ENCODE measurements at places on chromosomes 16 and 17.

DNA sequence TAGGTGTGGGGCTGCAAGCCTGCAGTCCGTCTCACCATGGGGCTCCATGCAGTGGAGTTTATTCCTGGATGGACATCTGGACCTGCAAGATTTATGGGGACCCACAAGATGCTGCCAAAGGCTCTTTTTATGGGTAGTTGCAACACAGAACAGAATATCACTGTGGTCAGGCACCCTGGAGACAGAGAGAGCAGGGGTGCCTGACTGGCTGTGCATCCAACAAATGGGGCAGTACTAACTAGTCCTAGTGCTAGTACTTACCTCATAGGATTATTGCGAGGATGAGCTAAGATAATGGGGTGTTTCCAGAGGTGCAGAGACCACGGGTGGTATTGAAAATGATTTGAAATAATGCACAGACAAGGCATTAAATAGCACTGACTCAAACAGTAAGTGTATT, 42.4 kb upstream of the MMP2 start:
- no peaks in the 10 kb centered on the region for H3K4me1 ChIP-seq
- no peaks in the 10 kb centered on the region for H3K36me3 ChIP-seq
- H3K4me3 ChIP-seq: no peak overlapping the region
- peaks cover 33% of the 10 kb centered on the region for H3K27me3 ChIP-seq
- H3K27ac ChIP-seq: no peak overlapping the region
- DNase-seq: no peak

DNA sequence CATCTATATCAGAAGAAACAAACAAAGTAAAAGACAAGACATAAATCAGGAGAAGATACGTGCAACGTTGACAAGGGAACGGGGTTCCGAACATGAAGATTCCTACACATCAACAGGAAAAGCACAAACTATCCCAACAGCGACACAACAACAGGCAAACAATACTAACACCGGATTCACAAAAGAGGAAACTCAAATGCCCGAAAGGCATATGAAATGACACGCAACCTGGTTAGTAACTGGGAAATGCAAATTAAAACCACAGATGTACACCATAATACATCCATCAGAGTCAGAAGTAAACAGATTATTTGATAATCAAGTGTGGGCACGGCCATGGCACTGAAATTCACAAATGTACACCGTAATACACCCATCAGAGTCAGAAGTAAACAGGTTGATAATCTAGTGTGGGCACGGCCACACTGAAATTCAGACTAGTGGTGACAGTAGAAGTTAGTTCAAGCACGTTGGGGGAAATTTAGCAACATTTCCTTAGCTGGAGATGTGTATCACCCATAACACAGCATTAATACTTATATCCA, 171.9 kb upstream of the RPH3AL start:
- DNase-seq: no peak
- H3K36me3 ChIP-seq: peaks cover 8% of the 10 kb centered on the region
- H3K4me3 ChIP-seq: no peak overlapping the region
- no peaks in the 10 kb centered on the region for H3K27me3 ChIP-seq

- H3K4me1 ChIP-seq: peaks cover 21% of the 10 kb centered on the region
- H3K27me3 ChIP-seq: no peaks in the 10 kb centered on the region
- H3K4me3 ChIP-seq: peak overlapping the region; percentile 54
- H3K36me3 ChIP-seq: peaks cover 9% of the 10 kb centered on the region
- DNase-seq: no peak
- peak overlapping the region; percentile 92 for H3K27ac ChIP-seq
Observed at GRCh38 chr16:89616623-89617022, 3.2 kb downstream of the DPEP1 start.

DNA sequence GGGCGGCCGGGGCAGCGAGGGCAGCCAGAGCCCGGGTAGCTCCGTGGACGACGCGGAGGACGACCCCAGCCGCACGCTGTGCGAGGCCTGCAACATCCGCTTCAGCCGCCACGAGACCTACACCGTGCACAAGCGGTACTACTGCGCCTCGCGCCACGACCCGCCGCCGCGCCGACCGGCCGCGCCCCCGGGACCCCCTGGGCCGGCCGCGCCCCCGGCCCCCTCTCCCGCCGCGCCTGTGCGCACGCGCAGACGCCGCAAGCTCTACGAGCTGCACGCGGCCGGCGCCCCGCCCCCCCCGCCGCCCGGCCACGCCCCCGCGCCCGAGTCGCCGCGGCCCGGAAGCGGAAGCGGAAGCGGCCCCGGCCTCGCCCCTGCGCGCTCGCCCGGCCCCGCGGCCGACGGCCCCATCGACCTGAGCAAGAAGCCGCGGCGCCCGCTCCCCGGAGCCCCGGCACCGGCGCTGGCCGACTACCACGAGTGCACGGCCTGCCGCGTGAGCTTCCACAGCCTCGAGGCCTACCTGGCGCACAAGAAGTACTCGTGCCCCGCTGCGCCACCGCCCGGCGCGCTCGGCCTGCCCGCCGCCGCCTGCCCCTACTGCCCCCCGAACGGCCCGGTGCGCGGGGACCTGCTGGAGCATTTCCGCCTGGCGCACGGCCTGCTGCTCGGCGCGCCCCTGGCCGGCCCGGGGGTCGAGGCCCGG, 36.1 kb upstream of the ZC3H18 start:
- H3K36me3 ChIP-seq: peaks cover 49% of the 10 kb centered on the region
- DNase-seq: peak; percentile 47
- no peaks in the 10 kb centered on the region for H3K27me3 ChIP-seq
- peaks cover 21% of the 10 kb centered on the region for H3K4me1 ChIP-seq
- no peak overlapping the region for H3K27ac ChIP-seq

- H3K4me3 ChIP-seq: no peak overlapping the region
- no peaks in the 10 kb centered on the region for H3K4me1 ChIP-seq
- H3K27ac ChIP-seq: no peak overlapping the region
- no peaks in the 10 kb centered on the region for H3K36me3 ChIP-seq
Observed at GRCh38 chr17:57144567-57144966, 59.5 kb downstream of the AKAP1 start.

DNA sequence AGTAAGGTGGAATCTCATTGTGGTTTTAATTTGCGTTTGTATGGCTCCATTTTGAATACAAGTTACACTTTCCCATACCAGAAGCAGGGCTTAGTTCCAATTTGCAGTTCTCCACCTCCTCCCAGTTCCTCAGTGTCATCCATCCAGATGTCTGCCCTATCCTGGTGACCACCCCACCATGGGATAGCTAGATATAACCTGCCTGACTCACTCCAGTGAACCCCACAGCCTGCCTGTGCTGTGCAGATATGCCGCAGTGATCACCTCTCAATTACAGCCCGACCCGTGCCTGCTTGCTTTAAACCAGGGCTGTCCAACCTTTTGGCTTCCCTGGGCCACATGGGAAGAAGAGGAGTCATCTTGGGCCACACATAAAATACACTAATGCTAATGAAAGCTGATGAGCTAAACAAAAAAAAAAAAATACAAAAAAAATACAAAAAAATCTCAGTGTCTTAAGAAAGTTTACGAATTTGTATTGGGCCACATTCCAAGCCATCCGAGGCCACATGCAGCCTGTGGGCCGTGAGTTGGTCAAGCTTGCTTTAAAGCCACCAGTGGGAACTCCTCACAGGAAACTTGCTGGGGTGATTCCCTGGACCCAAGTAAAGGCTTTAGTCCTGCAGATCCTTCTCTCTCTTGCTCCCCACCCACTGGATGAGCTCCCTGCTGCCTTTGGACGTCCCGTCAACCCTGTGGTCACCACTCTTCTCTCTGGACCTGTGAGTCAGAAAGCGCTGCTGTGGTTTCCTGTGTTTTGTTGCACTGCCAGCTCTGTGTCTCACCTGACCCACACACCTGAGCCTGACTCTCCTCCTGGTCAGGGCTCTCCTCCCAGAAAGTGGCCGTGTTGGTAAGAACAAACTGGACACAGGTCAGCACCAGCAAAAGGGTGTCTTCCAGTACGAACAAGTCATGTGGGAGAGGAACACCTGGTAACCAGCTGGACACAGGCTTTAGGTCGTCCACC, 83.0 kb downstream of the EMP2 start:
- H3K4me3 ChIP-seq: no peak overlapping the region
- no peaks in the 10 kb centered on the region for H3K36me3 ChIP-seq
- H3K27ac ChIP-seq: no peak overlapping the region

DNA sequence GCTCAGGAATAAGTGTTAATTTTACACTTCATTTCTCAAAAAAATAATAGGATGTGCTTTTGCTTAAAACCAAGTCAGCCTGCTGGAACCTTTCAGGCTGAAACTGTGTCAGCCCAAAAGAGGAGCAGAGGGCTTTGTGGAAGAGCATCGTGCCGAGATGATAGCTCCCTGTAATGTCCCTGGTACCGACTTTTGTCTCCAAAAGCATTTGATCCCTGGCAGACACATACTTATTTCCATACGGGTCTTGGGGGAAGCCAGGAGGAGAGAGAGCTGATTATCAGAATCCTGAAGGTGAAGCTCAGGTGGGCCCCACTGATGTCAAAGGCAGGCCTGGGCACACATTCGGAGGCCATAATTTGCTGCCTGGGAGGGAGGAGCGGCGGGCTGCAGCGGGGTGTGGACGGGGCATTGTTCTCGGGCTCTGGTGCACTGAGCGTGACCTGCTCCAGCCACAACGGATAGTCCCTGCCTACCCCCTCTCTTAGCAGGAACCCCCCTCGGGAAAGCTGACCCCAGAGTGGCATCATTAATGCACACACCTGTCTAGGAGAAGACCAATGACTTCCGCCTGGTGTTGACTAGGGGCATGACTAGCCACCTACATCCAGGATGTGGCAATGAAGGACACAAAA, 155.9 kb downstream of the C16orf78 start:
- DNase-seq: no peak
- peaks cover 6% of the 10 kb centered on the region for H3K36me3 ChIP-seq
- peaks cover 47% of the 10 kb centered on the region for H3K27me3 ChIP-seq
- no peaks in the 10 kb centered on the region for H3K4me1 ChIP-seq
- H3K4me3 ChIP-seq: no peak overlapping the region

- H3K27ac ChIP-seq: no peak overlapping the region
- DNase-seq: no peak
- H3K4me1 ChIP-seq: peaks cover 25% of the 10 kb centered on the region
- H3K4me3 ChIP-seq: no peak overlapping the region
Observed at GRCh38 chr16:24116046-24116776, 139.9 kb upstream of the CACNG3 start.

DNA sequence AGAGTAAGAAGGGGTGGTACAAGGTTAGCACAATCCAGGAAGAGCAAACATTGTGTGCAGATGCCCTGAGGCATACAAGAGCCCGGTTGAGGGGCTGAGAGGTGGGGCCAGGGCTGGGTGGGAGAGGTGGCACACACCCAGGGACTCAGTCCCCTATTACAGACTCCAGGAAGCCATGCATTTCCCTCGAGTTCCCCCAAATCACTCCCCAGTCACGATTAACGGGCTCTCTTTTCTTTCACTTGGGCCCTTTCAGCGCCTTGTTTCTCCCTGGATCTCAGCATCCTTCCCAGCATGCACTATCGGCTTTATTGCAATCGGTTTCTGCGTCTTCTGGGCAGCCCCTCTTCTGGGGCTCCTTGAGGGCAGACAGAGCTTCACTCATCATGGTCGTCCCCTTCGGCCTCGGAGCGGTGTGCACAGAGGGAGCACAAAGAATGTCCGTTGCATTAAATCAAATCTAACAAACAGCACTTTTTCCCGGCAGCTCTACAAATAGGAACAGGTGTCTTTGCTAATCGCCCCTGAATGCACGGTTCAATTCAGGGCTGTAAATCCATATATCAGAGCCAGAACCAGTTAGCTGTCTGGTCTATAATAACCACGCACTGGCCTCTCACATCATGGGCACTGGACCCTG, 184.6 kb upstream of the HSBP1 start:
- no peaks in the 10 kb centered on the region for H3K27me3 ChIP-seq
- H3K4me3 ChIP-seq: no peak overlapping the region
- H3K4me1 ChIP-seq: no peaks in the 10 kb centered on the region
- H3K36me3 ChIP-seq: no peaks in the 10 kb centered on the region
- no peak for DNase-seq

GRCh38 chr17:38733982-38734973, 4.1 kb downstream of the CISD3 start:
- H3K36me3 ChIP-seq: peaks cover 13% of the 10 kb centered on the region
- peaks cover 11% of the 10 kb centered on the region for H3K27me3 ChIP-seq
- H3K4me1 ChIP-seq: peaks cover 48% of the 10 kb centered on the region
- no peak overlapping the region for H3K4me3 ChIP-seq
- no peak for DNase-seq

- peaks cover 16% of the 10 kb centered on the region for H3K4me1 ChIP-seq
- no peaks in the 10 kb centered on the region for H3K36me3 ChIP-seq
- no peaks in the 10 kb centered on the region for H3K27me3 ChIP-seq
- H3K27ac ChIP-seq: no peak overlapping the region
Observed at GRCh38 chr16:56966093-56966475, 4.3 kb downstream of the CETP start.

GRCh38 chr17:47884905-47885730, 10.9 kb upstream of the SP2 start:
- peaks cover 12% of the 10 kb centered on the region for H3K4me1 ChIP-seq
- DNase-seq: no peak
- no peak overlapping the region for H3K4me3 ChIP-seq
- H3K27me3 ChIP-seq: peaks cover 10% of the 10 kb centered on the region
- no peaks in the 10 kb centered on the region for H3K36me3 ChIP-seq
- no peak overlapping the region for H3K27ac ChIP-seq

DNA sequence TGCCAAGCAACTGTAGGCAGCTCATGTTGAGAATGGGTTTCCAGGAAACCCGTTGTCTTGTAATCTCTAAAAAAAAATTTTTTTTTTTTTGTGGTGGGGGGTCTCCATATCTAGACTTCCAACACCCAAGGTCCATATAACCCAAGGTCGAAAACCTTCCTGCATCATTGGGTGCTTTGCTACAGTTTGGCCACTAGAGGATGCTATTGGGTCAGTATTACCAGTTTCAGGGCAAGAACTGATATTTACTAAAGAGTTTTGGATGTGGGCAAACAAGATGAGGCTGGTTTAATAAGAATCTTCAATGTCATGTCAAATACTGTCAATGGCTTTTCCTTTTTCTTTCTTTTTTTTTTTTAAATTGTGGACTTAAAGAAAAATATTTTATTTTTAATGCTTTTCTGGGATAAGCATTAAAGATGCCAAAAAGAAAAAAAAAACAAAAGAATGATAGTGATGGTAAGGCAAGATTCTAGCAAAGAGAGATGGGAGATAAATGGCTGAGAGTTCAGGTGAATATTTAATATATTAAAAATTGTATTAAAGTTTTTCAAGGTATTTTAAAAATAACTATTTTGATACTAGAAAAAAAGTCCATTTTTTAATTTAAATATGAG, 62.2 kb downstream of the DHRS7C start:
- no peak overlapping the region for H3K27ac ChIP-seq
- H3K36me3 ChIP-seq: no peaks in the 10 kb centered on the region
- H3K4me1 ChIP-seq: no peaks in the 10 kb centered on the region
- peaks cover 32% of the 10 kb centered on the region for H3K27me3 ChIP-seq
- peak; percentile 6 for DNase-seq

Data from effector memory CD8-positive, alpha-beta T cell (primary cell).